Activated T-helper 2 cell treated with anti-CD3 and anti-CD28 coated beads, Interferon-gamma antibody, Interleukin-2, Interleukin-4, amounts not matched to agents 10 μg/mL and 5 μg/mL and 100 μg/mL, durations not matched to agents 14 hours and 24 hours and 36 hours (primary cell): ENCODE measurements at places on chromosomes 1 and 21. TPM values are rescaled to one million over a fixed set of nuclear protein-coding genes. Genes with fewer than 3 reads are reported as not detected.

DNA sequence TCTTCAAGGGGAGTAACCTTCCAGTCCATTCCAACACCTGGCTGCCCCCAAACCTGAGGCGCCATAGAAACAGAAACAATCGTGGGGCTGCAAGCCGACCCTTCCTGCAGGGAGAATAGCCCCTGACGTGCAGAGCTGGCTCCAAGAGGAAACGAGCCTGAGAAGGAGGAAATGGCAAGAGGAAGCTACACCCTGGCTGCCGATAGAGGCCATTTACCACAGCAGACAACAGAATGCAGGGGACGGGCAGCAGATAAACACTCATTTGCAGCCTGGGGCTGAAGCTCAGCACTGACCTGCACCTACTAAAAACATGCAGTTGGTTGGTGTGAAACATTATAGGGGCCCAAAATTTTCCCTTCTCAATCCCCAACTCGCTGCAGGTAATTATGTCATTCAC is 8.7 kb upstream of the TDRD10 start:
- DNase-seq = no peak

- no peak for DNase-seq
Measured at GRCh38 chr1:151273924-151274466, 8.1 kb upstream of the ZNF687 start.

- no peak for DNase-seq
Measured at GRCh38 chr1:172487550-172487949, 43.7 kb upstream of the PIGC start.

DNA sequence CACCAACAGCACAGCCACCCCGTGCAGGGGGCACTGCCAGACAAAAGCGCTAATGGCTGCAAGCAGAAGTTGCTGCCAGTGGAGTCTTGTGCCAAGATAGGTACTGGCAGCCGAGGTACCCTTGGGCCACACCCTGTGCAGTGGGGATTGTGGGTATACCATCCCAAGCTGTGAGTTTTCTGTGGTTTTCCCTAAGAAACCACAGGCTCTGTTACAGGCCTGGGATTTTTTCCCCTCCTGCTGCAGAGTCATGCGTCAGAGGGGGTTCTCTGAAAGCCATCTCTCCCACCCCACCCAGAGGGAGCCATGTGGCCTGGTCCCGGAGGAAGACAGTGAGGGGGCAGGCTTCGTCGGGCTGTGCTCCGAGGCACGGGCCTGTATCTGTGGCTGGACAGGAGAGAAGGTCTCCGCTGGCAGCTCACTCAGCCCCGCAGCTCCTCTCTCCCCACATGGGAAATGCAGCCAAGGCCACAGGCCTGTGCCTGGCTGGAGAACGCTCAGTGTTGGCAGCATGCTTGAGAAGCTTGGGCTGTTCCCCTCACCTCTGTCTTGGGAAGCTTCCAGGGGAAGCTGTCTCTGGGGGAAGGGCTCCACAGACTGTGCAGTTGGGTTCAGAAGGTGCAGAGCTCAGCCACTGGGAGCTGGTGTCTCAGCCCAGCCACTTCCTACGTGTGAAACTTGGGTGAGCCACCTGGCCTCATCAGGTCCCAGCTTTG is 42.5 kb downstream of the NEK2 start:
- no peak for DNase-seq

DNA sequence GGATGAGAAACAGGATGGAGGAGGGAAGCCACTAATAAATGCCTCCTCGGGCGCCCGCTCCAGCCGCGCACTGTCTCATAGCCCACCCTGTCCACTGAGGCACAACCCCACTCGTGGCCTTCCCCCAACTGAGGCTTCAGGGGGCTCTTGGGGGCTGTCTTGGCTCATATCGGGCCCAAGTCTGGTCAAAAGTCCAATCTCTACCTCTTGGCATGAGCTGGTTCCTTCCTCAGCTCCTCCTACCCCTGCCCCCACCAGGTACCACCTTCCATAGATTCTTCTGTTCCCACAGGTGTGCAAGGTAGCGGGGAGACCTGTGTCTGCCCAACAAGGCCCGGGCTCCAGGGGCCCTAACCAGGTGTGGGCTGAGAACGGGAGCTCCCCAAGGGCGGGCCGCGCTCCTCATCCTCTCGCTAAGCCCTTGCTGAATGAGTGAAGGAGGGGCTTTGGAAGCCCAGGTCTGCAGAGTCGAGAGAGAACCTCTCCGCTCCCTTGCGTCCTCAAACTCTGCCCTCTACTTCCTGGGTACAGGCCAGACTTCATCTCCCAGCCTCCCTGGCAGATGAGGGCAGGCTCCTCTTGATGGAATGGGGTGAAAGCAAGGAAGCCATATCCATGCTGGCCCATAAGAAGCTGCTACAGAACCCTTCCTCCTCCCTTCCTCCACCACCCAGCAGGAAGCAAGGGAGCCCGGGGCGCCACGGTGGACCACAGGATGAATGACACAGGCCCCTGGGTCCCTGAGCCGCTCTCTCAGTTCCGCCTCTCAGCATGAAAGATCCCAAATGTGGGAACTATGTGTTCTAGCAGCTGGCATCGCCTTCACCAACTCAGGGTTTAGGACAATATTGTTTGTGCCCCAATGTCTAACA is 74.7 kb downstream of the PSMG1 start:
- DNase-seq = no peak

GRCh38 chr1:85462931-85463649 is 1.9 kb downstream of the DDAH1 start:
- no peak for DNase-seq

DNA sequence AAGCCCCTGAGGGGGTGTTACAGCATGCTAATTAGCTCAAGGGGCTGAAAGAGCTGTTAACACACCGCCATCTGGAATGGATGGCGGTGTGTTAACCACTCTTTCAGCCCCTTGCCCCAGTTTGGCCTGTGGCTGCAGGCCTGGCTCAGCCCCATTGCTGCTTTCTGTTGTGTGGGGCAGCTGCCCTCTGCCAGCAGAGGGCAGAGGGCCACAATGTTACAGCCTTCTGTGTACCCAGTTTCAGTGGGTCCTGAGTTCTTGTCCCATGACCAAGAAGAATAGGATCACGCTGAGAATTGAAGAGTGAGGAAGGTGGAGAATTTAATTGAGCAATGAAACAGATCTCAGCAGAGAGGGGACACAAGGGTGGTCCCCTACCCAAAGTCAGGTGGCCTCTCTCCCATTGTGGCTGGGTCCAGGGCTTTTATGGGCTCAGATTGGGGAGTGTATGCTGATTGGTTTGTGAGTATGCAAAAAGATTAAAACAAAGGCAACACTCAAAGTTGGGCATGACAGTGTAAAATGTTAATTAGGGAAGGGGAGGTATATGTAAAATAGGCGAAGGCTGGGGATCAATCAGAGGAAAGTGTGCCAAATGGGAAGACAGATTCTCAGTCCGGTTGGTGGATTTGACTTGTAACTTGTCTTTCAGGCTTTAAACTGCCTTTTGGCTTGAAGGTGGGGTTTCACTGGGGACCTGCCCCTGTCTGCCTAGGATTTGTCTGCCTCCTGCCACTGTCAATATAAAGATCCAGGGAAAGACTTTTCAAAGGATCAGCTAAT is 142.2 kb downstream of the RABGAP1L start:
- no peak for DNase-seq

- no peak for DNase-seq
Measured at GRCh38 chr1:64087768-64088167, 115.7 kb upstream of the UBE2U start.

DNA sequence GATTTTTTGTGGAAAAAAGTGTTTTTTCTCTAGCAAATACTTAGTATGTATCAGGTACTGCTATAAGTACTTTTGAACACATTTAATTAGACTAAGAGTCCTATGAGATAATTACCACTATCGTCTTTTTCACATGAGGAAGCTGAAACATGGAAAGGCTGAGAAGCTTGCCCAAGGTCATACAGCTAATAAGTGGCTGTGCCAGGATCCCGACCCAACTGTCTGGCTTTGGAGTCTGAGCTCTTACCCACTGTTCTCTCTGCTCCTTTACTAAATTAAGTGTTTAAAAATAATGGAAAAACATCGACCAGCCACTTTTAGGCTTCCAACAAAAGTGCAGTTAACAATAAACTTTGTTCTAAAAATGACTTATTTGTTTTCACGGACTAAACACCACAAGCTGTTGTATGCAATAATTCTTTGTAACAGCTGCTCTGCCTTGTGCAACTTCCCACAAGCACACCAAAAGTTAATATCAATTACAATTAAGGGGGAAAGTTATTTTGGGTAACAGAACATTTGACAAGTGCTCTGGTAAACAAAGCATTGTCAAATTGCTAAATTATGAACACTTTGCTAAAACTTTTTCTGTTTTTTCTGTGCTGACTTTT is 75.7 kb downstream of the CRB1 start:
- DNase-seq = no peak

DNA sequence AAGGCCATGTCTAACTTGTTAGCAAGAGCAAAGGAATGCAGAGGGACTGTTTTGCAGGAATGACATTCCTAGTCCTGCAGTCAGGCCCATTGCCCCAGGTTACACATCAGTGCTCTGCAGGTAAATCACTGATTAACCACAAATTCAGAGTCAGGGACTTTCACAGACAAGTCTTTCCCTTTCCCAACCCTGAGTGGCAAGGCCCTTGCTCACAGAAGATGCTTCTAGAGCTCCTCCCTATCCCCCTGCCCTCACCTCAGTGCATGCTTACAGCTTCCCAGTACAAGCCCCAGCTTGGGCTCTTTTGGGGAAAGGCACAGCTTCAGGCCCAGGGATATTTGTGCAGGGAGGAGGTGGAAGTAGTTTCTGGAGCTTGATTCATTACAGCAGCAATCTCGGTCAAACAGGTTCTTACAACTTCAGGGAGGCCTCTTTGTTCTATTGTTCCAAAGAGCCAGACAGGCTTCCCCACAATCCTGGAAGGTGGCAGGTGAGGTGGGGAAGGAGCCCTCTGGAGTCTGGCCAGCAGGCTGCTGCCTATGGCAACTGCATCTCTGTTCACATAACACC is 53.9 kb downstream of the CASQ2 start:
- DNase-seq = no peak

DNA sequence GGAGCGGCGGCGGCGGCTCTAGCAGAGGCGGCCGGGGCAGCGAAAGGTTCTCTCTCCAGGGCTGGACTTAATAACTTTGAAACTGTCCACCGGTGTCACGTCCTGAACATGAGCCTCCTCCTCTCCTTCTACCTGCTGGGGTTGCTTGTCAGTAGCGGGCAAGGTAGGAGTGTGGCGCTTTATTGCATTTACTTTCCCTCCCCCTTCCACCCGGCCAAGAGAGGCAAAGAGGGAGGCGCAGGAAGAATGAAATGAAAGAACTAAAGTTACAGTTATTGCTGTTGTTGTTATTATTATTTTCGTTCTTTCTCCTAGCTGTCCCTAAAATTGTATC is 214 bp downstream of the NCAM2 start:
- no peak for DNase-seq

DNA sequence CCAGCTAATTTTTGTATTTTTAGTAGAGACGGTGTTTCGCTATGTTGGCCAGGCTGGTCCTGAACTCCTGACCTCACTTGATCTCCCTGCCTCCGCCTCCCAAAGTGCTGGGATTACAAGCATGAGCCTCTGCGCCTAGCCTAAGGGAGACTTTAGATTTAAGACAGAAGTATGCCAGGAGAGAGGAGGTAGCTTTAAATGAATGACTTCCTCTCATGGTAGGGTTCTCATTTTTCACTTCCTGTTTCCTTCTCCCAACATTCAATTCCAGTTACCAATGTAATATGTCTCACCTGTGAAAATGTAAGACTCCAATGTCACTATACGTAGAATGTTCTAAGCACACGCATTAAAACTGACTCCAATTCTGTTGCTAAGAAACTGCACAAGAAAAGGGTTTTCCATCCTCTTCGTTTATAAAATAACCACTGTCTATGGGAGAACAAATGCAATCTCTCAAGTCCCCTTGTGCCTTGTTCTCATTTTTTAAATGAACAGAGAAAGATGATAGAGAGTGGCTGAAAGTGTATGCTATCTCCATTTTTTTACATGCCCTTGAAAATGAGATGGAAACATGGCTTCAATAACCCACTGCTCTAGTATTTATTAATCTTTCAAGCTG is 140.0 kb downstream of the SLC45A1 start:
- DNase-seq = no peak

DNA sequence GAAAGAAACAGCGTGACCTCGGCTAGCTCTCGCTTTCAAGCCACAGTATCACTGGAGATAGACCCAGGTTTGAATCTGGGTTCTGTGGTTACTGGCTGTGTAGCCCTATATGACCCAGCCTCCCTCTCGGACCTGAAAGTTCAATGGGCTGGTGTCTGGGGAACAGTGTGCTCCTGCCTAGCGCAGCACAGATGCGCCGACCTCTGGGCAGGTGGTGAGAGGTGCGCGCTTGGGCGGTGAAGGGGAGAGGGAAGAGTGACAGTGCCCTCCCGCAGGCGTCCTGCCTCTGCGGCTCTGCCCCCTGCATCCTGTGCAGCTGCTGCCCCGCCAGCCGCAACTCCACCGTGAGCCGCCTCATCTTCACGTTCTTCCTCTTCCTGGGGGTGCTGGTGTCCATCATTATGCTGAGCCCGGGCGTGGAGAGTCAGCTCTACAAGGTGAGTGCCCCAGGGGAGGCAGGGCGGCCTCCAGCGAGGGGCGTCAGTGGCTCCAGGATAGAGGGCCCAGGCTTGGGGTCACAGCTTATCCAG is 10.5 kb downstream of the SERINC2 start:
- no peak for DNase-seq

GRCh38 chr21:36388835-36389234 is 3.6 kb downstream of the CHAF1B start:
- no peak for DNase-seq

- DNase-seq = no peak
Measured at GRCh38 chr1:92749024-92749634, 35.8 kb downstream of the EVI5 start.

DNA sequence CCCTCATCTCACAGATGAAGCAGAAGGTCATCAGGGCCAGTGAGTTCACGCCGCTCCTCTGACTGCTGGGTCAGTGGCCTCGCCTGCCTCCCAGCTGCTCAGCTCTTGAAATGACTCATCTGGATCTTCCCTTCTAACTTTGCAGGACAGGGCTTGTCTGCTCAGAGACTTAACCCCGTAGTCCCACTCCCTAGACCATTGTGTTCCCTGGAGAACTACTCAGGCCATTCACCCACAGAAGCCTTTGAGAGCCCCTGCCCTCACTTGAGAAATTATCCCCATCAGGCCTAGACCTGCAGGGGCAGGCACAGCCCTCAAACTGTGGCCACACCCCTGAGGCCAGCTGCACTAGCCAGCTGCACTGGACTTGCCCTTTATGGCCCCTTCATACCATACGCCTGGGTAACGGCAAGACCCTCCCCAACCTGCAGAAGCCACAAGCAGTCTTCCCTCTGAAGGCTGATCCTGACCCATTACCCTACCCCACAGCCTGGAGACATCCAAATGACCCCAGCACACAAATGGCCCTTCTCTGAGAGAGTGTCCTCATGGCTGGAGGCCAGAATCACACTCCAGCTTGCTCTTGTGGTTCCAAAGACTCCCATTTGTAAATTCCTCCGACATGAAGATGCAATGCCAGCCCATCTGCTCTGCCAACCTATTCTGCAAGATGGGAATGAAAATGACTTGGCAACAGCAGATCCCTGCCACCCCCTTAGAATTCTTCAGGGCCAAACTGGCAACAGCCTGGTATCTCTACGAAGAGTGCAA is 33.2 kb downstream of the RCSD1 start:
- no peak for DNase-seq

GRCh38 chr1:9833632-9834031 is 9.9 kb upstream of the CLSTN1 start:
- DNase-seq = no peak

Gene LAX1
- total RNA-seq = 14.2 and 14.9 TPM in 2 replicates

Gene RNF187
- total RNA-seq = 146 and 154 TPM in 2 replicates

Gene MYBPHL
- not detected in 2 replicates for total RNA-seq

Gene ATXN7L2
- 11.9 and 12.9 TPM in 2 replicates for total RNA-seq

Gene SEC16B
- not detected in 2 replicates for total RNA-seq
